ENCODE measurements at places on chromosomes 1 and 21.

DNA sequence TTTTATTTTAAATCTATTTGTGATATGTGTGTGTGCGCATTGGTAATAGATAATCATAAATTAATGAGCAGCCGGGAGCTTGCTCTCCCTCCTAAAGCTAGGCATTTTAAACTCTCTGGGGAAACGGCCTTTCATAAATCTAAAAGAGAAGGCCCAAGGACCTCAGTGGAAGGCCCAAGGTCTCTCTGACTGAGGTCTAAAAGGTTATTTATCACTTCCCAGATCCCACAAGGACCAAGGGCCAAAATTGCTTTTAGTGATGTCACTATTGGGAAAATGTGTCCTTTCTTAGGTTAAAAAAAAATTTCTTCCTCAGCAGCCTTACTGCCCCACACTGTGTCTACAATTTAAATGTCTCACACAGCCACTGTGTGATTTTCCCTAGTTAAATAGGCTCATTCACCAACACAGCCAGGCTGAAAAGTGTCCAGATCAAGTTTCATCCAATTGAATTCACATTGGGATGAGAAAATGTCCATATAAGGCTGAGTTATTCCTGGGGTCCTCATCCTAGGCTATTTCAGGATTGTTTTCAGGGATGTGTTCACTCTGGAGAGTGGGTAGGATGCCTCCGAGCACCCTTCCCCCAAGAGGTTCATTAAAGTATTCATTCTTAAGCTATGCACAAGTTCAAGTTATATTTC, 46.1 kb downstream of the SLC44A3 start:
- DNase-seq: no peak

DNA sequence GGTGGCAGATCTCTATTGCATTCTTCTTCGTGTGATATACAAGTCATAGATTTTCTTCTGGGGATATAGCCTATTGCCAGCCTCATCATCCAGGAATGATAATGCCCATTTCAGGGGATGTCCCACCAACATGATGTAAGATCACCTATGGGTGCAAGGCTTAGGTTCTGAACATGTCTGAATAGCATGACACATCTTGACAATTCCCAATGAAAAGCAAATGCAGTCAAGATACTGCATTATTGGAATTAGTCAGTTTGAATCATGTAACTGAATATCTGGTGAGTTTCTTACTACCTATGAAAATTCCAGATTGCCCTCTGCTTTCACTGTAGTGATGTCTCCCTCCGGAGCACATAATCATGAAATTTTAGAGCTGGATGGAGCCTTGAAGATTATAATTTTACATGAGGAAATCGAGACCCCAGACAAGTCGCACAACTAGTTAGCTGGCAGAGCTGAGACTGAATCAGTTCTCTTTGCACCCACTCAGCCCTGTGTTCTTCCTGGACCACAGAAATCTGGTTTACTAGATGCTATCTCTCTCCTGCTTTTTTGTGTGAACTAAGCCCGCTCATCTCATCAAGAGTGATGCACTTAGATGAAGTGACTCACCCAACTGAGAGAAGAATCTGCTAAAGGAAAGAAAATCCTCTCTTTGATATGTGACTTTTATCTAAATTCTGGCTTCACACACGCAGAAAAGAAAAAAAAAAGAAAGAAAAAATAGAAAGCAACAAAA, 65.0 kb downstream of the WDR64 start:
- DNase-seq: peak; percentile 48

- no peak for DNase-seq
Measured at GRCh38 chr1:86972262-86972661, 57.8 kb downstream of the HS2ST1 start.

DNA sequence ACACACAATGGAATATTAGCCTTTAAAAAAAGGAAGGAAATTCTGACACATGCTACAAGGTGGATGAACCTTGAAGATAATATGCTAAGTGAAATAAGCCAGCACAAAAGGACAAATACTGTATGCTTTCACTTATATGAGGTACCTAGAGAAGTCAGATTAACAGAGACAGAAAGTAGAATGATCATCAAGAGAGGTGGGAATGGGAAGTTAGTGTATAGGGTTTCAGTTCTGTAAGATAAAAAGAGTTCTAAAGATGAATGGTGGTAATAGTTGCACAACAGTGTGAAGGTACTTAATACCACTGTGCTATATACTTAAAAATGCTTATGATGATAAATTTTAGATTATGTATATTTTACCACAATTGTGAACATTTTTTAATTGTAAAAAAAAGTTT, 7.2 kb downstream of the RPAP2 start:
- DNase-seq: no peak

GRCh38 chr1:21494196-21494595, 15.0 kb upstream of the ALPL start:
- no peak for DNase-seq

DNA sequence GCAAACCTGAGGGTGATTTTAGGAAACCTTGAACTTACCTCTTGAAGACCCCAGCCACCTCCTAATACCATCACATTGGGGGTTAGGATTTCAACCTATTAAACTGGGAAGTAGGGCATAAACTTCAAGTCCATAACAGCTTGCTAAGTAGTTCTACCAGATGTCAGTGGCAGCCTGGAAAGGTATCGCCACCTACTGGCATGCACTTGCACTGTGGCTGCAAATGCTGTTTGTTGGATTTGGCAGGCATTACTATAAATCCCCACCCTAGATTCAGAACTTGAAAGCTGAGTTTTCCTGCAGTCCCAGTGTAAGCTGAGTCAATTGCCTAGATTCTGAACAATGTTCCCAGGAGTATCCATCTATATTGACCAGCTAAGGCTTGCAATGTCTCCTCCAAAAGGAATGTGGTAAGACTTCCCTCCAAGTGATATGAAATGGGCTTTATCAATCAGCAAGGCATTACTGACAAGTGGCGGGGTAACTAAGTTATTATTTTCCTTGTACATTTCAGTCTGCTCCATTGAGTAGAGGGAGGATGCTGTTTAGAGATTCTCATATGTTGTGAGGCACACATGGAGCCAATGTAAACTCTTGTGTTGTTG, 474.5 kb downstream of the PTPRC start:
- peak; percentile 75 for DNase-seq

DNA sequence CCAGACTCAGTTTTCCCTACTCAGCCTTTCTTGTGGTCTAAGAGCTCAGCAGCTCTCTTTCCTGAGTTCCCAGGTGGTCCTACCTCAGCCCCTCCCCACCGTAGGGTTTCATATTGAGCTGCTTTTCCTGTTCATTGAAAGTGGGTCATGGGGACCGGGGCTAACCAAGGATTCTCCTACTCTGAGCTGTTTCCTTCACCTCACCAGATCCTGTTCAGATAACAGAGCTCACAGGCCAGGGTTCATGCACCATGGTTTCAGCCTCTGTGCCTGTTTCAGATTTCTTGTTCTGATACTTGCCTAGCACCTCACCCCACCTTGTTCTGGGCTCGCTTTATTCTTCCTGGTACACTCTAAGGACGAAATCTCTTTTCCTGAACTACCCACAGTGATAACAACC, 8.5 kb downstream of the UBQLN4 start:
- DNase-seq: no peak

- DNase-seq: no peak
Measured at GRCh38 chr1:181514298-181515290, 31.3 kb downstream of the CACNA1E start.

GRCh38 chr1:234776256-234776875, 166.4 kb upstream of the IRF2BP2 start:
- no peak for DNase-seq

DNA sequence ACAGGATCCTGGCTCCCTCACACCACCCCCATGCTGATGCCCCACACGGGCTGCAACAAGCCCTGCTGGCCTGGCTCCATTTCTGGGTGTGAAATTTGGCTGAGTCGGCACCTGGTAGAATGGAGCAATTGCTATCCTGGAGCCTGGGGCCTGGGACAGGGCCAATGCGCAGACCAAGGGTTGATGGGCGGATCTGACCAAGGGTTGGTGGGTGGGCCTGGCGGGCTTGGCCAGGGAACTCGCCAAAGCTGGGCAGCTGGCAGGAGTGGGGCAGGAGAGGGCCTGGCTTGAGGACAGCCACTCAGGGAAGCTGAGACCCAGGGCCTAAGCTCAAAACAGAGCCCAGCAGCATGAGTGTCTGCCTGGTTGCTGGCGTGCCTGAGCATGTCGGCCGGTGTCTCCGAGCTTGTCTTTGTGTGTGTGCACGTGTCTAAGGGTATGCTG, 70.9 kb upstream of the POU3F1 start:
- DNase-seq: no peak

Data from foreskin fibroblast (primary cell).